Smooth muscle cell of the coronary artery (primary cell): ENCODE measurements at places on chromosomes 6 and 20. TPM values are rescaled to one million over a fixed set of nuclear protein-coding genes. Genes with fewer than 3 reads are reported as not detected.

Gene HSPA1L
- 0.98 and 4.1 TPM in 2 replicates for total RNA-seq

Gene GSTA1
- total RNA-seq: not detected in 2 replicates

Gene ARMH2
- not detected in 2 replicates for total RNA-seq

Gene GLP1R
- not detected in 2 replicates for total RNA-seq

Gene PCK1
- not detected in 2 replicates for total RNA-seq

Gene SIRPB2
- not detected in 2 replicates for total RNA-seq

Gene SCUBE3
- total RNA-seq: 1.4 and 2.3 TPM in 2 replicates

Gene EPB41L1
- total RNA-seq: 9.8 and 14.1 TPM in 2 replicates

Gene PRND
- total RNA-seq: 0.35 TPM in 1 of 2 replicates, not detected in the other

Gene PLG
- not detected in 2 replicates for total RNA-seq

Gene BPIFB1
- not detected in 2 replicates for total RNA-seq
